ENCODE measurements at places on chromosomes 13 and 19.

GRCh38 chr19:7000816-7001215, 20.4 kb downstream of the MBD3L2B start:
- DNase-seq = no peak

GRCh38 chr19:35516310-35516709, 2.9 kb upstream of the DMKN start:
- DNase-seq = no peak

DNA sequence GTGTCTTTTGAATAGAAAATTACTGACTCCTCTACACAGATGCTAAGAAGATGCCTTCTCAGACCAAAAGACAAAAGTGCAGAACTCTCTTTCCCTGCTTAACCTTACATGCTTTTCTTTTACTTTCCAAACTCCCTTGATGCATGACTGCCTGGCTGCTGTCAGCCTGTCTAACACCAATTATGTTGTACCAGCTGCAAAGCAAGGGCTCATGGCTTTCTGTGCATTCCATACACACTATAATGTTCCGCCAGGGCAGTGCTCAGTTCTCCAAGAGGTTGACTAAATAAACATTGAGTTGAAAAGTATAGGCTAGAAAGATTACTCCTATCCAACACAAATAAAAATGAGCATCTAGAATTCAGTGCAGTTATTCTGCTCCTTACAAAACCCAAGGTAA, 330.4 kb upstream of the NBEA start:
- no peak for DNase-seq

DNA sequence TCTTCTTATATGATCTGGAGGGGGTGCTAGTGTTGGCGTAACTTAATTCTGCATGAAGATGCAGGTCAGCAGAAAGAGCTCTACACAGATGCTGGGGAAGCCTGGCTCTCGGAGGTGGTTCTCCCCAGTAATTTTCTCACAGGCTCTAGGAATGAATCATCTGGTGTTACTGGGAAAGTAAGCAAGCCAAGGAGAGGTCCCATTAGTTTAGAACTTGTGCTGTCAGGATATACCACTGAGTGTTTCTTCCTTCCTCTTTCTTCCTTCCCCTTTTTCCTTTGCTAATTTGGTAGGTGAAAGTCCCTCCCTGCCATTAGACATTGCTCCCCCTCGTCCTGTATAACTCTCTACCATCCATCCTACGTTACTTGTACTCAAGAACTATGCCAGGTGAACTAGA, 68.3 kb downstream of the ATP8A2 start:
- no peak for DNase-seq

- no peak for DNase-seq
These were observed 24.7 kb upstream of the SPATA13 start for GRCh38 chr13:24135674-24136300.

DNA sequence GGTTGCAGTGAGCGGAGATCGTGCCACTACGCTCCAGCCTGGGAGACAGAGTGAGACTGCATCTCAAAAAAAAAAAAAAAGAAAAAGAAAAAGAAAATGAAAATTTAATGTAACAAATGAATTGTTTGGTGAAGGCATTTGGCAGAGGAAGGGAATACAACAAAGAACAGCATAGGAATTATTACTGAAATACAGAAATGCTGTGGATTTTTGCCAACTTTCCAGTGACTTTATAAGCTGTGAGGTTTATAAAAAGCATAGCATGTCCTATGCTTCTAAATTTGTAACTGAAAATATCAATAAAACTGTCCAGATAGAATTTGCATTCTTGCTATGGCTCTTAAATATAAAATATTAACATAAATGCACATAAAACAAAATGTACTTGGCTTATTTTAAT, 112.9 kb upstream of the IRS2 start:
- no peak for DNase-seq

GRCh38 chr13:80083853-80084676, 256.9 kb downstream of the SPRY2 start:
- DNase-seq = no peak

DNA sequence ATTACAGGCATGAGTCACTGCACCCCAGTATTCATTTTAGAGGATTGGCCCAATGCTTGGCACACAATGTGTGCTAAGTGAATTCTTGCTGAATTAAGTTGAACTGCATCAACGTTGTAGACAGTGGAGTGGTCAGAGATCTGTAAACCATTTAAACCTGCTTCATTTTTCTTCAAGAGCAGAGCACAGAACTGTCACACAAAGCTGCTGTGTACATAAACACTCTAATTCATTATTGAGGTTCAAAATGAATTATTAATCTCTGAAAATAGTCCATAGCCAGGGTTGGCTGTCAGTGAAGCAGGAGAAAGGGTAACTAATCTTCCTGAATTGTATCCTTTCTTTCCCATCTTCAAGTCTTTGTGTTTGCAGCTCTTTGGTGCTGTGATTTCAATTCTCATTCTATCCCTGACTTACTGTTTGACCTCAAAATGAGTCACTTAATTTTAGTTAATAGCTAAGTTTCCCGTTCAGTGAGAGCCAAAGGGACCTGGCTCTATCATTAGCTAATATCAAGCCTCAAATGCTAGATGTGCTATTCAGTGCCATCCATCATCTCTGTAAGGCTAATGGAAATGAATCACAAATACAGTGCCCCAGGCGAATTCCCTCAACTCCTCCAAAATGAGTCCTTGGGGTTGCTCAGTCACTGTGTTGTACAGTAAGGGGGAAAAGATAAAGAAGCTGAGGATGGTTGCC, 77.0 kb upstream of the TSC22D1 start:
- no peak for DNase-seq

DNA sequence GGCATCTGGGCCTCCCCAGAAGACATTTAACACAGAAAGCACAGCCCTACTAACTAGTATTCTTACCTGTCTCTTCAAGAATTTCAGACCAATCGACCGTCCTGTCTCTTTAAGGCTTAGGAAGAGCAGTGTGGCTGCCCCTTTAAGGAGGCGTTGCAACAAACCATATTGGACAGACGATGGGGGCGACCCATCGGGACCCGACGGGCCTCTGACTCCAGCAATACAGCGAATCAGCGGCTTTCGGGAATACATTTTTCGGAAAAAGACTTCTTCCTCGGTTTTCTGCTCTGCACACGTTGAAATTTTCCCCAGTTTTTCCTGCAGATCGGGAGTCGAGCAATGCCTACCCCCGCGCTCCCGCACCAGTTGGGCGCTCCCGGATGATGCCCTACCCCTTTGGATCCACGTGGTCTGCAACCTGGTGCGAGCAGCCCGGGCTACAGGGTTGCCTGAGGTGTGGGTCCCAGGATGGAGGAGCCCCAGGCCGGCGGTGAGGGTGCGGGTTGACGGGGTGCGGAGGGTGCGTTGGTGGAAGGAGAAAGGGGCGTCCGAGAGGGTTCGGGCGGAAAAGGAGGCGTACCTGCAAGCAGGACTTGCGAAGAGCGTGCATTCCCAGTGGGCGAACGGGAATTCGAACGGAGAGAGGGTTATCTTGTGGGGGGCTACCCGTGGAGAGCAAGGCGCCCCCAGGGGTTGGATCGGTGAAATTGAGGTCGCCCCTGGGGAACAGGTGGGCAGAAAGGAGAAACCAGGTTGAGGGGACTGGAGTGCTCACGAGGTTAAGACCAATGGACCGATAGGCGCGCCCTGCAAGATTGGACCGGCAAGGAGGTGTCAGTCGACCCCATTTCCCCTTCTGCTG, at the start of gene POLR1G:
POLR1G (plus strand) TSS at position 419 of the 865 bp plus-strand sequence; CDS start at position 472, 53 bp downstream.
- DNase-seq = peak; percentile 88

DNA sequence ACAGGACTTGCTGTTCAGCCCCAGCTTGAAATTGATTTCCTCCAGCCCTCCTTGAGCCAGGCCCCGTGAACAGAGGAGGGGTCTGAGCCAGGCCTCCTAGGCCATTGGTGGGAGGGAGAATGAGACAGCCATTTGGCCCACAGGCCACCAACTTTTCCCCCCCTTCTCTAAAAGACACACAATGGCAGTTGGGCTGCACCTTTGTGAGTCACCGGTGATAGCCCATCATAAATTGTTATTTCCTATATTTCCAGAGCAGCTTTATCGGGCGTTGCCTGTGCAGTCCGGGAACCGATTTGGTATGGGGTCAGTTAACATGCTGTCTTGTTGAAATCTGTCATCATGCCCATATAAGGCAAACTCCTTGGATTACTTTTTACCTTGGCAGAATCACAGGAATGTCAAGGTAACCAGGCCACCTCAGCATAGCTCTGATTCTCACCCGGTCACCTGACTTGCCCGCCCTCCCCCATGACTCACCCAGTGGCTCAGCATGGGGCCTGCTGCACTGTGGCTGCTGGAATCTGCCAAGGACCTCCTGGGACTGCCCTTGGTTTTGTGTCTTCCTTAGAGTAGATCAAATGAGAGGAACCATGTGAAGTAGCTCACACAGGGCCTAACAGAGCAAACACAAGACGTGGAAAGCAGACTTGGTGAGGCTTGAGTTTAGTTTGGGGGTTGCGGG, 36.1 kb downstream of the ACTN4 start:
- peak; percentile 68 for DNase-seq

Measured in right cardiac atrium (tissue), 5 donors.